ENCODE measurements at places on chromosomes 12 and 14. TPM values are rescaled to one million over a fixed set of nuclear protein-coding genes. Genes with fewer than 3 reads are reported as not detected.

The TCL1A gene
- not detected for total RNA-seq

The IL26 gene
- not detected for total RNA-seq

The RAD9B gene
- 1.2 TPM for total RNA-seq

DNA sequence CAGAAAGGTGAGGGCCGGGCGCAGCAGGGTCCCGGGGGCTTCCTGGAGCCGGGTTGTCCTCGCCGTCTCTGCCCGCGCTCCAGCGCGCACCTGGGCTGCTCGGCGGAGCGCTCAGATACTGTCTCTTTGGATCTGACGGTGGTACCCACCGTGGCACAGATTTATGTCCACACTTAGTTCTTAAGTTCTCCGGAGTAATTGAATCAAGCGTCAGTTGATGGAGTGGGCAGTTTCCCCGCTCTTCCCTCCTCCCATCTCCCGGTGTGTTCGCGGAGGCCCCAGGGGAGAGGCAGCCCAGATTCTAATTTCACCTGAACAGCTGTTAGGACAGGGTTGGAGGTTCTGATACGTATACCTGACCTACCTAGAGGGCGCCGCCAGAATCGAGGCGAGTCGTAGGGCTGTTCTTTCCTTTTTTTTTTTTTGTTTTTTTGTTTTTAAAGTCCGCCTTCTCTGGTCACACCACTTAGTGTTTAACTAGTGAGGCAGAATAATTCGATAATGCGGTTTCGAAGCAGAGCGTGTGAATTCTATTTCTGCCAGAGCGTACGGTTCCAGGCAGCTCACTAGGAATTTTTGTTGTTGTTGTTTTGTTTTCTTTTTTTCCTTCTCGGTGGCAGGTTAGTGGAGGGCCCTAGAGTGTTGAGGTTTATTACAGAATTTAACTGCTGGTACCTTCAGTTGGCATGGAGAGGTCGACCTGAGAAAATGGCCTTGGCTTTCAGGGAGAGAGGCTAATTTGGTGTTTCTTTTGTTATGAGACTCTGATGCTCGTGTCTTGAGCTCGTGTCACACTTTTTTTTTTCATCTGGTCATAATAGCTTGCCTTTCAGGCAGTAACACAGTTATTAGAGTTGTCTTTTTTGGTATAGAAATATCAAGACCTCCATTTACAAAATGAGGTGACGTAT is 22.3 kb upstream of the GNS start:
- no peak for DNase-seq

DNA sequence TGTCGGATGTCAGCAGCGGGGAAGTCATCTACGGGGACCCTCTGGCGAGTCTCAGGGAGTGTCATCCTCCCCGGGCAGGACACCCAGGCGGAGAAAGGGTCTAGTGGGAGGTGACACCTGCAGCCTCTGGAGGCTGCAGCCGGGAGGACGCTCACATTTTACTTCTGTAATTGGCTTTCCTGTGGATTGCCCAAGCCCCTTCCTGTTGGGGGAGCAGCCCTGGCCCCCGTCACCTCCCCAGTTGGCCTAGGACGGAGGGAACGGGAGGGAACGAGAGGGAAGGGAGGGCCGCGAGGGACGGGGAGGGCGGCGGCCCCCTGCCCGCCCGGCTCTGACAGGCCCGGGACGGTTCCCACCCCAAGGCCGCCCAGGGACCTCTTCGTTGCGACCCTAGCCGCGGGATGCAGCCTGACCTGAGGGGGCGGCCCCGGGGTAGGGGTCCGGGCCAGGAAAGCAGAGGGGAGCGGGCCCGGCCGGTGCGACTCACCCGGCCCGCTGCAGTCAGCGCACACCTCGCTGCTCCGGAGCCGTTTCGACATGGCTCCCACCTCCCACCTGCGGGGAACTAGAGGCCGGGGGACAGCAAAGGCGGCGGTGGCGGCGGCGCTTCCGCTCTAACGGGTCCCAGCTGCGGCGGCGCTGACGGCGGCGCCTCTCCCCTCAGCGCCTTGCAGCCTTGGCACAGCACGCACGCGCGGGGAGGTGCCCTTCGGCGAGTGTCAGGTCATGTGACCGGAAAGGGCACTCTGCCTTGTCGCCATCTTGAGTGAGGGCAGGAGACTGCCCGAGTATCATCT is at the start of gene GIT2:
GIT2 (minus strand) TSS at position 683 of the 797 bp plus-strand sequence; CDS start at position 539, 144 bp downstream.
- DNase-seq = peak; percentile 94

DNA sequence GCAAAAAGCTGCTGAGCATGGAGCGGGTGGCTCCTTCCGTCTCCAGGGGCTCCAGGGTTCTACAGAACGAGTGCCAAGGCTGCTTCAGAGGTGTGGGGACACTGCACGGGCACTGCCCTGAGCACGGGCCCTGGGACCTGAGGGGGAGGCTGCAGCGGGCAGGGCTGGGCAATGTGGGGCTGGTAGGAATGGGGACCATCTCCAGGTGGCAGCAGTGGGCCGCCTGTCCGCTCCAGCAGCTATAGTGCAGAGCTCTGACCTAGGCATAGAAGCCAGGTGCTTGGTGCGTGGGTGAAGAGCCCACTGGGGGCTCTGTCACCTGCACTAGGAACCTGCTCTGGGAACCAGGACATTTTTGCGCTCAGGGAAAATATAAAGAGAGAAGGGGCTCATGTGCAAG is 22.3 kb downstream of the HDAC7 start:
- DNase-seq = peak; percentile 71

GRCh38 chr12:70560671-70561070 is 76.6 kb downstream of the PTPRB start:
- no peak for DNase-seq

- no peak for DNase-seq
Observed at GRCh38 chr12:19248929-19249602, 119.5 kb downstream of the PLEKHA5 start.

DNA sequence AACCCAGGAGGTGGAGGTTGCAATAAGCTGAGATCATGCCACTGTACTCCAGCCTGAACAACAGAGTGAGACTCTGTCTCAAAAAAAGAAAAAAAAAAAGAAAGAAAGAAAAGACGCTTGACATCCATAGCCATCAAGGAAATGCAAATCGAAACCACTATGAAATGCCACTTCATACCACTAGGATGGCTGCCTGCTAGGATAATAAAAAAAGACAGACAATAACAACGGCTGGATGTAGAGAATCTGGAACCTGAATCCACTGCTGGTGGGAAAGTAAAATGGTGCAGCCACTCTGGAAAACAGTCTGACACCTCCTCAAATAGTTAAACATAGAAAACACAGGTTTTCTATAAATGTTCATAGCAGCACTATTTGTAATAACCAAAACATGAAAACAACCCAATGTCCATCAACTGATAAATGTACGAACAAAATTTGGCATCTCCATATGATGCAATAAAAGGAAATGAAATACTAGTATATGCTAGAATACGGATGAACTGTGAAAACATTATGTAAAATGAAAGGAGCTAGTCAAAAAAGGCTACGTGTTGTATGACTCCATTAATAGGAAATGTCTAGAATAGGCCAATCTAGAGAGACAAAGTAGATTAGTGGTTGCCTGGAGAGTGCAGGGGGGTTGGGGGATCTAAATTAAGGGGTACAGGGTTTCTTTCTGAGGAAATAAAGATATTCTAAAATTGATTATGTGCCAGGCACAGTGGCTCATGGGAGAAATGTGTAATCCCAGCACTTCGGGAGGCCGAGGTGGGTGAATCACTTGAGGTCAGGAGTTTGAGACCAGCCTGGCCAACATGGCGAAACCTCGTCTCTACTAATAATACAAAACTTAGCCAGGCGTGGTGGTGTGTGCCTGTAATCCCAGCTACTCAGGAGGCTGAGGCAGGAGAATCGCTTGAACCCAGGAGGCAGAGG is 9.7 kb downstream of the WSB2 start:
- DNase-seq = no peak

GRCh38 chr14:87156878-87157277 is 836.1 kb downstream of the GALC start:
- DNase-seq = no peak

DNA sequence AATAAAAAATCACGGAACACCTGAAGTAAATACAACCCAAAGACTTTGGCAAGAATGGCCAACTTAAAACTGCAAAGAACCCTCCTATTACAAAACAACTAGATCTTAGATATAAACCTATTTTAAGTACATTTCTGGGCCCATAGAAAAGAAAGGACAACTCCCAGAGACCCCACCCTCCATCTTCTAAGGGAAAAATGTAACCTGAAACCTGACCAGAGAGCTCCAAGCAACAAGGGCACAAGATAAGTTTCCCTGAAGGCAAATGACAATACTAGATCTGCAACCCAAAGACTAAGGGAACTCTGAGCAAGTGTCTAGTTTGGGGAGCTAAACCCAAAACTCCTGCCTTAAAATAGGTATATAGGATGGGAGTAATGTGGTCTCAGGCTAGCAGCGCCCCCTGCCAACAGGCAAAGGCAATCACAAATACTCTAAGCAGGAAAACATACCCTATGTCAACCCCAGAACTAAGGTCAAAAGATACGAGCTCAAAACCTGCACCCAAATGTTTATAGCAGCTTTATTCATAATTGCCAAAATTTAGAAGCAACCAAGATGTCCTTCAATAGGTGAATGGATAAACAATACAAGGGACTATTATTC is 218.9 kb downstream of the ITPR2 start:
- DNase-seq = no peak

GRCh38 chr12:1835211-1836131 is 15.1 kb downstream of the LRTM2 start:
- DNase-seq = no peak

- DNase-seq = no peak
Observed at GRCh38 chr12:8970432-8970831, 18.9 kb upstream of the KLRG1 start.

GRCh38 chr14:101472518-101472849 is 88.8 kb upstream of the DIO3 start:
- DNase-seq = no peak

DNA sequence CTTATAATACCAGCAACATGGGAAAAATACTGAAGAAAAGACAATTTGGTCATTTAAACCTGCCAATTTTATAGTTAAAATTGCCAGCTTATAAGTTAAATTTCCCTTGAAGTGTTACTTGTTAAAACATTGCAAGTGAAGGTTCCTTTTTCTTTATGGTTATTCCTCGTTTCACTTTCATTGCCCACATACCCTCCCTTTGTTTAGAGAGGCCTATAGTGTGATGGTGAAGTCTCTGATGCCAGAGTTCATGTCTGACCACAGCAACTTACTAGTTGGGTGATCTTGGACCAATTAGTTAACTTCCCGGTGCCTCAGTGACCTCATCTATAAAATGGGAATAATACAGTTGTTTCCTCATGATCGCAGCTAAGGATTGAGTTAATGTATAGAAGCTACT is 173.5 kb downstream of the ANO6 start:
- DNase-seq = no peak

DNA sequence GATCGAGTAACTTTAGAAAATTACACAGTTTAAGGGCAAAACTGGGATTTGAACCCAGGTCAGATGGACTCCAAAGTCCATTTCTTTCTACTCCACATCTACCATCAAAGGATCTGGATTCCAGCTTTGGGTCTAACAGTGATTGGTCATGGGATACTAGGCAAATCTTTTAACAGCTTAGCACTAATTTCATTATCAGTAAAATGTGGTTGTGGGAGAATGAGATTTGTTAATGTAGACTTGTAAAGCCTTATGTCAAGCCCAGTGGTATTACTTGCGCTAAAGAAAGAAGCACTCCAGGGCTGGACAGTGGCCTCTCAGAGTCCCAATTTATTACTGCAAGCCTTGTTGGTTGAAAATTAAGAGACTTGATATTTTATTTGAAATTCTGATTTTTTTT is 65.2 kb upstream of the MANSC4 start:
- no peak for DNase-seq

DNA sequence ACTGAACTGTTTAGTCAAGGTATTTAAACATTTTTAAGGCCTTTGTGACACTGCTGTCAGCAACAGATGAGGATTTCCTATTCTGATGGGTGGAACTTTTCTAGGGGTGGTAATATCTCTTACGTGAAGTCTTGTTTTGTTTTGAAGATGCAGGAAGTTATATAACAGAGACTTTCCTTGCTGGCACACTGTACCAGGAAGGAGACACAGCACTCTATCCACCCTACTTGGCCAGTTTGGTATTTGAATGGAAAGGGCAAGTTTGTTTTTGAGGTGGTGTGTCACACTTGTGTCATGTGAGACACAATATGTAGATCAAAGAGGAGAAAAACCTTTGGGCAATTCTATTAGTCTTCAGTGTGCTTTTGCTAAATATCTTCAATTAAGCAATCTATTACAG is 51.6 kb upstream of the SRP54 start:
- DNase-seq = peak; percentile 11

DNA sequence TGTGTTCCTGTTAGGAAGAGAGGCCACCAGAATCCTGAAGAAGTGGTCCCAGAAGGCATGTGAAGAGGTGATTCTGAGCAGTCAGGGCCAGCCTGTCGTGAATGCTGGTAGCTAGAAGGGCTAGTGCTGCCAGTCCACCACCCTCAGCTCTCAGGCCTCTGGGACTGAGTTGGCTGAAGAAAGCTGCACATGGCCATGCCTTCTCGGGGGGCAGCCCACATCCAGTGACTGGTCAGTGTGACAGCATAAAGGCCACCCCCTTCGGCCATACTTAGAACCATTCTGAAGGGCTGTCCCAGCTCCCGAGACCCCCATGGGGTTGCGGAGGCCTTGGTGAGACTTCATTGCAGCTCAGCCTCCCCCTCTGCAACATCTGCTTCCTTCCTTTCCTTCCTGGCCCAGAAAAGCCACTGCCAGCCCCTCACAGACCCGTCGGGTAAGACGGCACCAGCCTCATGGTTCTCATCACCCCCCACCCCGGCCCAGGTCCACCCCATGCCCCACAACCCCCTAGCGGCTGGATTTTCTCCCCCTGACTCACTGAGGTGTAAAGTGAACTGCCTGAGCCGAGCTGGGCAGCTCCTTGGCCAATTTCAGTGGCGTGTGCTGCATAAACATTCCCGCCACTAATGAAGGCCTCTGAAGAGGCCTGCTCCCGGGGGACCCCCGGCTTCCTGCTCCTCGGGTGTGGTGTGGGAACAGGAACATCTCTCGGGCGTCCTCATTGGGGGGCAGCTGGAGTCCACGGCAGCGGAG is 49.5 kb upstream of the DIO3 start:
- no peak for DNase-seq

DNA sequence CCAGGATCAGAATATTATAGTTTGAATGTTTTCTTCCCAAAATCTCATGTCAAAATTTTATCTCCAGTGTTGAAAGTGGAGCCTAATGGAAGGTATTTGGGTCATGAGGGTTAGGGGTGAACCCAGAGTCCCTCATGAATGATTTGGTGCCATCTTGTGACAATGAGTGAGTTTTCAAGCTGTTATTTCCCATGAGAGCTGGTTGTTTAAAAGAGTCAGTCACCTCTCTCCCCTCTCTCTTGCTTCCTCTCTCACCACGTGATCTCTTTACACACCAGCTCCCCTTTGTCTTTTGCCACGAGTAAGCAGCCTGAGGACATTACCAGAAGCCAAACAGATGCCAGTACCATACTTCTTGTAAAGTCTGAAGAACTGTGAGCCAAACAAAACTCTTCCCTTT is 561.6 kb downstream of the RERGL start:
- DNase-seq = no peak

- no peak for DNase-seq
Observed at GRCh38 chr12:65500091-65500900, 221.8 kb downstream of the MSRB3 start.

DNA sequence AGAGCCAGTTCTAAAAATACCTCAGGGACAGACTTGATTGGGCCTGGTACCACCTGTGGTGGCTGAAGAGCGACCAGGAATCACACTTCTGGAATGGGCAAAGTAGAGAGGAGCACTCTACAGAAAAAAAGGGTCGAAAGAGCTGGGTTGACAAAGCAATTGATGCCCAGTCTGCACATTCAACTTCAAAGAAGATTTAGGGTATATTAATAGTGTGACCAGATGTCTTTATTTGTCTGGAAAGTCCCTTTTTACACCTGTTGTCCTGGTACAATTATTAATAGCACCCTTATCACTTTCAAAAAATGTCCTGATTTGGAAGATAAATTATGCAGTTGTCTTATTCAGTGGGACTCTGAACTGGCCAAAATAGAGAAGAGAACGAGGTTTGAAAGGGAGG is 137.5 kb downstream of the DYRK2 start:
- no peak for DNase-seq

Data from frontal cortex (tissue), 4 donors.